ENCODE measurements at places on chromosomes 4 and X.
A peak's percentile ranks its signal among the peaks of the same experiment; 100 is the strongest.

GRCh38 chrX:15204130-15204751 is 65.6 kb downstream of the ASB9 start:
- no peak for DNase-seq

DNA sequence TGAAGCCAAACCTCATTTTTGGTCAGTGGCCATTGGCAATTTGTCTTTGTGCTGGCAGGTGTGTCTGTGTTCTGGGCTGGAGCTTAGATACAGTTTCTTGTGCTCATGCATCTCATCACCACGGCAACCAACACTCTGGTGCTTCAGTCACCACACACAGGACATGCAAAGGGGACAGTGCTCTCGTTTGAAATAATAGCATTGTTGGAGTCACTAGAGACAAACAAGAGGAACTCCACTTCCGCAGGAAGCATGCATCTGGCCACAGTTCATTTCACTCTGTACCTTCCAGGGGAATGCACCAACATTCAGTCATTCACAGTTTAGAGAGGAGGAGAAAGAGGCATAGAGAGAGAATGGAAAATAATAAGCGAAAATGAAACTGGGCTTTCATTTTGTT is 267.4 kb downstream of the ANK2 start:
- no peak for DNase-seq

DNA sequence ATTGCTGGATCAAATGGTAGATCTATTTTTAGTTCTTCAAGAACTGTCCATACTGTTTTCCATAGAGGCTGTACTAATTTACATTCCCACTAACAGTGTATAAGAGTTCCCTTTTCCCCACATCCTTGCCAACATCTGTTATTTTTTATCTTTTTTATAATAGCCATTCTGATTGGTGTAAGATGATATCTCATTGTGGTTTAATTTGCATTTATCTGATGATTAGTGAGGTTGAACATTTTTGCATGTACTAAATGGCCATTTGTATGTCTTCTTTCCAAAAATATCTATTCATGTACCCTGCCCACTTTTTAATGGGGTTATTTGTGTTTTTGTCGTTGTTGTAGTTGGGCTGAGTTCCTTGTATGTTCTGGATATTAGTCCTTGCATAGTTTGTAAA is 35.4 kb upstream of the PRKG2 start:
- no peak for DNase-seq

- no peak for DNase-seq
Measured at GRCh38 chr4:55783584-55783983, 36.0 kb upstream of the EXOC1L start.

- no peak for DNase-seq
Measured at GRCh38 chrX:4809571-4809970, 1096.1 kb upstream of the PRKX start.

DNA sequence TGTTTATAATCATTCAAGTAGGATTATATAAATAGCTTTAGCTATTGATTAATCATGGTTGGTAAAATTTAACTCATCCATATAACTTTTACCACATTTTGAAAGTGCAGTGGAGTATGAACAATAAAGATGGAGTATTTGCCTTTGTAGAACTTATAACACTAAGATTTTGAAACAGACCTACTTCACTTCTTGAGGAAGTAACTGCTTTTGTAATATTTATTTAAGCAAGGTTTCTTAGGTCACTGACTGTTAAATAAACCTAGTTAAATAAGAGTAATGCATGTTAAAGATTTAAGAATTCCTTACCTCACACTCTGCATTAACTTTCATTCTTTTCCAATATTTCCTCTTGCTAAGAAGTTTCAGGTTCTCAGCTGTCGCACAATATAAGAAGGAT is 242.5 kb downstream of the CFAP299 start:
- DNase-seq = no peak

DNA sequence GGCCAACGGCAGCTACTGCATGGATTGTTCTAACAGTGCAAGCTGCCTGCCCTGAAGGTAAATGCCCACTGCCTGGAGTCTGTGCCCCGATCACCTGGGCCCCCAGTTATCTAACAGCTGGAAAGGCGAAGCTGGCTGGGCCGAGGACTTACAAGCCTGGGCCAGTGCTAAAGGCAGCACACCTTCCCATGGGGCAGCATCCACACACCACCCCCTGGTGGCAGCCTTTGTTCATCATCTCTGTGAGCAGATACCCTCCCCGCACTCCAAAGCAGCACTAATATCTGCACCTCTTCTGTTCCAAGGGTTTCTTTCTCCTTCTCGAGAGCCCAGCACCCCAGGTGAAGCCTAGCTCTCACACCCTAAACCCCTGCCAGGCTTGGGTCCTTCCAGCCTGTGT is 7.6 kb downstream of the SLC2A9 start:
- peak; percentile 30 for DNase-seq

GRCh38 chr4:25993395-25994185 is 79.6 kb downstream of the SMIM20 start:
- DNase-seq = peak; percentile 9

GRCh38 chrX:20382518-20383297 is 116.0 kb upstream of the RPS6KA3 start:
- peak; percentile 37 for DNase-seq

- peak; percentile 99 for DNase-seq
Measured at GRCh38 chrX:39907964-39908661, 189.6 kb downstream of the BCOR start.

DNA sequence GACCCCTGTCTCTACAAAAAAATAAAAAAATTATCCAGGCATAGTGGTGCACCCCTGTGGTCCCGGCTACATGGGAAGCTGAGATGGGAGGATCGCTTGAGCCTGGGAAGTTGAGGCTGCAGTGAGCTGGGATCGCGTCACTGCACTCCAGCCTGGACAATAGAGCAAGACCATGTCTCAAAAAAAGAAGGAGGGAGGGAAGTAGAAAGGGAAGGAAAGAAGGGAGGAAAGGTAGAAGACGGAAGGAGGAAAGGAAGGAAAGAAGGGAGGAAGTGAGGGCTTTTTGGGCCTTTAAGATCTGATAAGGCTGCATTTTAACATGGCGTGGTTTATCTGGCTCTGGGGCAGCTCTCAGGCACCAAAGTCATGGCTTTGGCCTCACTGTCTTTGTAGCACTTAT is 10.4 kb downstream of the PDK3 start:
- no peak for DNase-seq

DNA sequence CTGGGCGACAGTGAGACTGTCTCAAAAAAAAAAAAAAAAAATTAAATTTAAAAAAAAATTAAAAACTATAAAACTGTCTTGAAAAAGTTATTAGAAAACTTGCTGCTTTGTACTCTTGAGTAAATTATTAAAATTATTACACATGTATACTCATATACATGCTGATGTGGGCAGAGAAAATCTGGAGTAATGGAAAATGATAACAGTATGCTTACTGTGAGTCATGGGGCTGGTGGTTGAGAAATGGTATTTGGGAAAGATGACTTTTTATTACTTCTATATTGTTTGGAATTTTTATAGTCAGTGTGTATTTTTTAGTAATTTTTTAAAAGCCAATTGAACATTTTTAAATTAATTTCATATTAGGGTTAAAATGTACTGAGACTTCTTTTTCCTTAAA is 7.5 kb downstream of the YY2 start:
- DNase-seq = no peak

- DNase-seq = peak; percentile 72
Measured at GRCh38 chr4:52572936-52573485, 86.1 kb downstream of the USP46 start.

DNA sequence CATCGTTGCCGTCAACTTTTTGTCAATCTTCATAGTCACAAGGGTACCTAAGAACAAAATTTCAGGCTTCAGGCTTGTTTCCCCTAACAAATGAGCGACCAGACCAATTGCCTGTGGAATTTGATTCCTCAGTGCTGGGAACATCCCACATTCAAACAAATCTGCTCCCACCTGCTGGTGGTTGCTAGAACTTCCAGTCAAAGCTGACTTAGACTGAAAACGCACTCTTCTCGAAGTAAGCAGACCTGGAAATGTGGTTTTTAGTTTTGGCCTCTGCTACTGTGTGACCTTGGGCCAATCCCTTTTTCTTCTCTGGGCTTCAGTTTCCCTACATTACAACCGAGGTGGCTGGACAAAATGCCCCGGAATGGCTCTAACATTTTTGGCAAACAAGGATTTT is 1.8 kb upstream of the GABRQ start:
- peak; percentile 69 for DNase-seq

DNA sequence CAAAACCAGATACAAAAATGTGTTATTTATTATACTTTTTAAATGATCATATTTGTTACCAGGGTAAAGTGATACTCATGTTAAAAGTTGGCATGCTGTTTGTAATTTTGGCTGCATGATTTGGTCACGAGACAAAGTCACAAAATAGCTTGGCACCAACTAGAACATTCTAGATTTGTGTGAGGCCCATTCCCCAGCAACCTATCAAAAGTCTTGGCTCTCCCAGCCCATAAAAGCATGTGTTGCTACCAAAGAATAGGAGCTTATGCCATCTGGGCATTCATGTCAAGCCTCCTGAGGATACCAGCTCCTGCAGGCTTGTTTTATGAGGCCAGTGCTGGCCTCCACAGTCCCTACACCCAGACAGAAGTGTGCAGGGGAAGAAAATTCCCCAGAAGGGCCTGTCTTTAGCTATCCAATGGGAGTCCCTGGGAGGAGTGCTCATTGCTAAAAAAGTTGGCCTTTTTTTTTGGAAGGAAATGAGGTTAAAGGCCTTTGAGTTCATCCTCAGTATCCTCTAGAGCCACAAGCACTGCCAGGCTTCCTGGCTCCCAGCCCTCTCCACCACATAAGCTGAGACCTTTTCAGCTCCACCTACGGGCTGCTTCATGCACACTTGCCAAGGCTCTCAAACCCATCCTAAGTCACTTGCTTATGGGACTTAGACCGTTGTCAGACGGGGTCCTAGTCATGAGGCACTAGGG is 211.9 kb upstream of the EOLA2 start:
- peak; percentile 22 for DNase-seq

DNA sequence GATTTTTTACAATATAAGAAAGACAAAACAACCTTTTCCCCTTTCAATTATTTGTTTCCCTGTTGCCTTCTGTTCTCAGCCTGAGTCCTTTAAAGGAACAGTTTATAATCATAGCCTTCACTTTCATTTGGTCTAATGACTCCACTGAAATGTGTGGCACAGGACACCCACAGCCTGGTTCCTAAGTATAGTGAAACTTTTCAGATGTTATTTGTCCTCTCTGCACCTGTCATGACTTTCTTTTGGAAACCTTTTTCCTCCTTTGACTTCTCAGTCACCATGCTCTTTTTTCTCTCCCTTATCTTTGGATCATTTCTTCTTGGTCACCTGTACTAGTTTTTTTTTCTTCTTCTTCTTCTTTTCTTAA is 237.8 kb upstream of the ANXA3 start:
- no peak for DNase-seq

DNA sequence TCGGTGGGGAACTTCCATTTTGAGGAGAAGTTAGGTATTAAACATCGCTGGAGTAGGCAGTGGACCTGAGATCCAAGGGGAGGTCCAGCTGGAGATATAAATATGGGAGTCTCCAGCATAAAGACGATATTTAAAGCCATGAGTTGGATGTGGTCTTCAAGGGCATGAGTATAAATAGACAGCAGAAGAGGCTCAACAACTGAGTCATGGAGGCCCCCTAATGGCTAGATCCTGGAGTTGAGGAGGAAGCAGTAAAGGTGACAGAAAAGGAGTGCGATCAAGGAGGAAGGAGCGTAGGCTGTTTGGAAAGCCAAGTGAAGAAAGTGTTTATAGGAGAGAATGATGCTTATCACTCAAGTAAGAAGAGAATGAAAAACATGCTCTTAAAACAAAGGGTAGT is 18.1 kb upstream of the APBB2 start:
- DNase-seq = no peak

- DNase-seq = no peak
Measured at GRCh38 chr4:154566639-154567204, 3.9 kb downstream of the FGB start.

- DNase-seq = peak; percentile 82
Measured at GRCh38 chrX:118975831-118976598, 1.6 kb downstream of the LONRF3 start.

GRCh38 chr4:2083116-2083825 is 24.1 kb downstream of the NAT8L start:
- DNase-seq = no peak

- DNase-seq = no peak
Measured at GRCh38 chr4:183262776-183263100, 57.3 kb downstream of the CLDN22 start.

GRCh38 chr4:99593781-99594641 is 19.4 kb downstream of the MTTP start:
- no peak for DNase-seq

GRCh38 chr4:8647626-8648025 is 55.1 kb downstream of the CPZ start:
- DNase-seq = no peak

DNA sequence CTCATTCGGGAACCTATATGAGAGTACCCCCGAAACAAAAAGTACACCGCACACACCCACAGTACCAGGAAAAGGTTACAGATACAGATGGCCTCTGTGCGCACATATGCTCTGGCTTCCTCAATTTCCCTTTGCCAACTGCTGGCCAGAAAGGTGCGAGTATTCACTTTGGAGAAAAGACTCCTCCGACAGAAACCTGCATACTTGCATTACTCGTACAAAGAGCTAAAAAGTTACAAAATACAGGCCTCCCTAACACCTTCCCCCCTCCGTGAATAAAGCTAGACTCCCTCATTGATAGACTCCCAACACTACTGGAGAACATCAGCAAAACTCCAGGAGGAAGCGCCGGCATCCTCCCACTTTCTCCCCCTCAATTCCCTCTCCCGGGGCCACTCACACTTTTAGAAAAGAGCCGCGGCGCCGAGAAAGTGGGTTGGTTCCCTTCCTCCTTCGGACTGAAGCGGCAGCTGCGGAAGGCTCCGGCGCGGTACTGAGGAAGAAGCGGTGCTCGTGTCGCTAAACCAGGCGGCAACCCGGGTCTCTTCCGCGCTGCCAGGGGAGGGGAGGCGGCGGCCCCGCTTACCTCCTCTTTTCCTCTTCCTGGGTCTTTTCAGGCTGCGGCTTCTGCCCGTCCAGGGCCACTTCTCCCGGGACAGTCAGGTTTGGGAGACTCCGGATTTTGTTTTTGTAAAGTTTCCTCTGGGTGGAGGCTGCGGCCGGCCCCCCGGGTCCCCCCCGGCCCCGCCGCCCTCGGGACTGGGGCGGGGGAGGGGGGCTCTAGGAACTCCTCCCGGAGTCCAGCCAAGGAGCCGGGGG is 1.1 kb downstream of the FBXW7 start:
- peak; percentile 33 for DNase-seq

GRCh38 chr4:114364857-114365256 is 233.8 kb upstream of the UGT8 start:
- peak; percentile 87 for DNase-seq

GRCh38 chrX:49019599-49020249 is 17.7 kb upstream of the GRIPAP1 start:
- no peak for DNase-seq

- DNase-seq = no peak
Measured at GRCh38 chrX:39115166-39115565, 313.9 kb downstream of the MID1IP1 start.

GRCh38 chr4:79574741-79575451 is 166.9 kb upstream of the GK2 start:
- no peak for DNase-seq

GRCh38 chrX:129875669-129876068 is 30.3 kb upstream of the UTP14A start:
- DNase-seq = peak; percentile 90

- no peak for DNase-seq
Measured at GRCh38 chr4:139968831-139969230, 185.2 kb downstream of the MAML3 start.
